Psoas muscle (tissue), 8 donors: ENCODE measurements at places on chromosomes 3 and 15. TPM values are rescaled to one million over a fixed set of nuclear protein-coding genes. Genes with fewer than 3 reads are reported as not detected.

- DNase-seq: peak; percentile 77
Observed at GRCh38 chr3:197356275-197356674, 57.9 kb upstream of the DLG1 start.

DNA sequence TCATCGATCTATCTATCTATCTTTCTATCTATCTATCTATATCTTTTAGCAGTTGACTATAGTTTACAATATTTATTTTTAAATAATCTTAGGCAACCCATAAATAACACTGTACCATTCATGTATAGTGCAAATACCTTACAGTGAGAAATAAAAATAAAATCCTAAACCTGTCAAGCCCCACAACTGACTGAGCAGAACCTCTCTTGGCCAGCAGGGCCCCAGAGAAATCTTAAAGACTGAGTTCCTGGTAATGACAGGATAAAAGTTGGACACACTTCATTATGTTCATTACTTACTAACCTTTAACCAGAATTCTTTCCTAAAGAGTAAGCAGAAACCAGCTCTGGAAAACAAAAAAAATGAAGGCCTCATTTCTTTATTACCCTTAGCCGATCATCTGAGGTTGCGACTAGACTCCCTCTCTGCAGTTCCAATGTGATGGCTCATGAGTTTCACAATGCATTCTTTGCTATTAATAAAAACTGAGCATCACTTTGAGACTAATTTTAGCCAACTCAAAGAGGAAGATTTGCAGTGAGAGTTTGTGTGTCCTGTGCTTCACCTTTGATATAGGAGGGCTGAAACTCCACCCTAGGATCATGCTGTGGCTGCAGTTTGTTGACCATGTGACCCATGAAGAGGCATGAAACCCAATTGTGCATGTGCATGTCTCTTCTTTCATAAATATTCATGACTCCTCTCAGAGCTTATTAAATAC lies 1072.0 kb downstream of the NSUN3 start:
- DNase-seq: no peak

Gene TMC3
- not detected for polyA plus RNA-seq

Gene CPEB1
- 0.31 TPM for polyA plus RNA-seq

GRCh38 chr15:58525991-58526421 lies 94.2 kb downstream of the LIPC start:
- DNase-seq: no peak

GRCh38 chr15:75620841-75621391 lies 4.6 kb downstream of the SNUPN start:
- peak; percentile 87 for DNase-seq

Gene SEMA3B
- 3.4 TPM for polyA plus RNA-seq

GRCh38 chr15:41465822-41466421 lies 27.8 kb upstream of the ITPKA start:
- no peak for DNase-seq

GRCh38 chr3:146470425-146470990 lies 1.1 kb upstream of the PLSCR2 start:
- no peak for DNase-seq

- no peak for DNase-seq
Observed at GRCh38 chr3:90145094-90145860, 1037.9 kb downstream of the EPHA3 start.

Gene A4GNT
- not detected for polyA plus RNA-seq

DNA sequence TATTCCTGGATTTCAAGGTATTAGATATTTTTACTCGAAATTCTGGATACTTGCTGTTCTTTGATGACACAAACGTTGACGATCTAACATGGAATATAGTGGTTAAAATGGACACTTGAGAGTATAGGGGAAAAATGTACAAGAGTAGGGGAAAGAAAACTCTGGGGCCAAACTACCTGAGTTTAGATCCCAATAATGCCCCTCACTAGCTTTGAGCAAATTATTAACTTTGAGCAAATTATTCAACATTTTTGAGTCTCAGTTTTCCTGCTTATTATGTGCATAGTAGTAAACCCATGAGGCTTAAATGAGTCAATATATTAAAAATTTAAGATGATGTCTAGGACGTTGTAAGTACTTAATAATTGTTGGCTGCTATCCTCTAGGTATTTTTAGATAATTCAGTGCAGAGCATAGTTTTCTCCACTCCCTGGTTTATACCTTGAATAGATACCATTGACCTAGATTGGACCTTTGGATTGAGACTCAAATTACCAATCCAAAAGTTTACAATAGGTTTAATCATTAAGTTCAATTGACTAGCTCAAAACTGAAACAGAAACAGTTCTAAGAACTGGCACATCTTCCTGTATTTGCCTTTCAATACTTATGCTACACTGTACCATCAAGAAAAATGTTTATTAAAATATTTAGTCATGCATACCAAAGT lies 4.5 kb downstream of the ADGRG7 start:
- DNase-seq: no peak

Gene PAQR5
- polyA plus RNA-seq: 0.09 TPM

DNA sequence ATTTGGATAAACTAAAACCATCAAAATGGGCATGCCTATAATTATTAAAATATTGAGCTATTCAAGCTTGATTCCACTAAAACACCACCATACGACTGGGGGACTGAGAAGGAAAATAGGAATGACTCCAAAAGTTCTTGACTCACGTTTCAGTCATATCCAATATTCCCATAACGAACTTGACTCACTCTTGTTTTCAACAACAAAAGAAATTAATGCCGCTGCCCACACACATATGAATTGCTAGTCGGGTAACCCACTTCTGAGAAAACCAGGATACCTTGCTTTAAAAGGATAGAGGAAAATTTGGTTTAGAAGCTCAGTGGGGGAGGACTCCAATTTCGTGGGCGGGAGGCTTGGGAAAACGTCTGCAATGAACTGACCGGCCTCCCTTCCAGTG lies 5.2 kb downstream of the HTR3C start:
- DNase-seq: no peak

GRCh38 chr3:111971533-111972130 lies 7.2 kb upstream of the ABHD10 start:
- no peak for DNase-seq

DNA sequence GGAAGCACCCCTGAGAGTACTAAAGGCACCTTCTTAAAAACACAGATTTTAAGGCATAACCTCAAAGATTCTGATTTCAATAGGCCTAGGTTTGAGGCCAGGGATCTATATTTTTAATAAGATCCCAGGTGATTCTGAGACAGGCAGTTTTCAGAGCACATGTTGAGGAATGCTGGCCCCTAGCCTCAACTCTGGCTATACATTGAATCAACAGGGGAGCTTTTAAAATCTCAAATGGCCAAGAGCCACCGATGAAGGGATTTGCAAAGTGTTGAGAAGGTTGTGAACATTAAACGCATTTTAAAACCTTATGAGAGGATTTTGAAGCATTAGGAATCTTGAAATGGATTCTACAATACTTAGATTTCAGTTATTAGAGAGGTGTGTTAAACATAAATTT lies 268.8 kb upstream of the ARHGEF26 start:
- DNase-seq: no peak

GRCh38 chr3:21672303-21672702 lies 78.7 kb downstream of the ZNF385D start:
- no peak for DNase-seq

- DNase-seq: no peak
Observed at GRCh38 chr3:30457726-30458125, 148.7 kb upstream of the TGFBR2 start.
